Stimulated activated CD8-positive, alpha-beta memory T cell treated with anti-CD3 and anti-CD28 coated beads, Interleukin-7, amount 100 ng/mL, for 1 hour (primary cell): ENCODE measurements at places on chromosomes 11 and 22.

DNA sequence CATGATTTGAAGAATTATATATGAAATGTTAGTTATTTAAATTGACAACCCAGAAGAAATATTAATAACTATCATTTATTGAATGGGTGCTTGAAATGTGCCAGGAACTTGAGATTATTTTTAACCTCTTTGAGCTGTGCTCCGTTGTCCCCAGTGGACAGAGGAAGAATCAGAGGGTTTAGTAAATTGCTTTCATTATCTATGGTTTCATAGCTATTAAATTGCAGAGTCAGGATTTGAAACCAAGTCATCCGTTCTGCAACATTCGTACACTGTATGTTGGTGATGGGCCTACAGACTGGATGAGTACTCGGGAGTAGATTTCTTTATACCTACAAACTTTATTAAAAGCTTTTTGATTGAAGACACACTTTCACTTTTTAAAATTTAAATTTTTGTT is 4.9 kb downstream of the HSD17B12 start:
- DNase-seq = no peak

DNA sequence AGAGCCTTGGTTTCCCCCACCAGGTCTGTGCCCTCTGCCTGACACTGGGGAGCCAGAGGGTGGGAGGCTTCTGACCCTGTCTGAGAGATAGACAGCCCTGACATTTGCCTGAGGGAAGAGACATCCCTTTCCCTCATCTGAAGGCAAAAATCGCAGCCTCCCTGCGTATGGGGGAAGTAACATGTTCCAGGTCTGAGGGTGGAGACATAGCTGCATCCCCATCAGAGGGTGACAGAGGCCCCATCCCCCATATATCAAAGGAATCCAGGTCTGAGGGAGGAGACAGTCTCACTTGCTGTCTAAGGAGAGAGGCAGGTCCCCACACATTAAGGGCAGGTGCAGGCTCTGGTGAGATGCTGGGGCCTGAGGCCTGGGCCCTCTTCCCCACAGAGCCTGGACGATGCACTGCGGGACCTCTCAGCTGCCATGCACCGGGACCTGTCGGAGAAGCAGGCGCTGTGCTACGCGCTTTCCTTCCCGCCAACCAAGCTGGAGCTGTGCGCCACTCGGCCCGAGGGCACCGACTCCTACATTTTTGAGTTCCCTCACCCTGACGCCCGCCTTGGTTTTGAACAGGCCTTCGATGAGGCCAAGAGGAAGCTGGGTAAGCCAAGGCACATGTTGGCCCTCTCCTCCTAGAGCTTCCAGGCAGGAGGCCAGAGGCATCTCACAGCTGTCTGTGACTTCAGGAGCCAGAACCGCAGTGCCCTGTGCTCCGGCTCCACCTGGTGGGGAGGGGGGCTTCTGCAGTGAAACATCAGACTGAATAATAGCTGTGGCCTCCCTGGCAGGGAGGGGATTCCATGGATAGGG is 16.1 kb upstream of the RELT start:
- DNase-seq = no peak

GRCh38 chr11:72446929-72447769 is 12.8 kb upstream of the CLPB start:
- DNase-seq = no peak

GRCh38 chr11:6468712-6469495 is 4.8 kb downstream of the TRIM3 start:
- no peak for DNase-seq

DNA sequence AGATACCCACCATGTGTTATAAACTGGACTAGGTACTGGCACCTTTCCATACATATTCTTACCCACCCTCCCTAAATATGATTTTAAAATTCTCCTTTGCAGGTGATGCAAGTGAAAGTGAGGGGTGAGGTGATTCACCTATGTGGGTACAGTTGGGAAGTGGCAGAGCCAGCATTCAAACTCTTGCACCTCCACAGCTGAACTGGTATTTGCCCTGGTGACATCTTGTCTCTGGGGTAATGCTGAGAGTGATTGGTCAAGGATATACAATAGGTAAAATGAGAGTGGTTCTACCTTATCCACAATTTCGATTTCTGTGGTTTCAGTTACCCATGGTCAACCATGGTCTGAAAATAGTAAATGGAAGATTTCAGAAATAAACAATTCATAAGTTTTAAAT is 288.2 kb downstream of the MIAT start:
- DNase-seq = no peak

GRCh38 chr11:104118105-104118744 is 45.7 kb downstream of the PDGFD start:
- DNase-seq = no peak

- no peak for DNase-seq
These were observed 21.0 kb downstream of the ZNRF3 start for GRCh38 chr22:28904211-28904896.

DNA sequence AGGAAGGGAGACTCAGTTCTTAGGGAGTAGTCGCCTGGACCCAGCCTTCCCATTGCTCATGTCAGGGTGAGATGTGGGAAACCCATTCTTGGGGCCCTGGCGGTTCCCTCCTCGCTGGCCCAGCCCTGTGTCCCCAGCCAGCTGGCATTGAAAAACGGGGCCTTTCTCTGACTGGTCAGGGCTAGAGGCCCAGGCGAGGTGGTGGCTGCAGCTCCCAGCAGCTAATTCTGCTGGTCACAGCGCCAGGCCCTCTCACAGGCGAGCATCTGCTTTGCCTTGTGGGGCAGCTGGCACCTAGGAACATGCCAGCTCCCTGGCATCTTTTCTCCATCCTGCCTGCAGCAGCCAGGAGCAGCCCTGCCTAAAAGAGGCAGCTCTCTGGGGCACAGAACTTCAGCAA is 20.1 kb downstream of the TSPAN18 start:
- DNase-seq = no peak

DNA sequence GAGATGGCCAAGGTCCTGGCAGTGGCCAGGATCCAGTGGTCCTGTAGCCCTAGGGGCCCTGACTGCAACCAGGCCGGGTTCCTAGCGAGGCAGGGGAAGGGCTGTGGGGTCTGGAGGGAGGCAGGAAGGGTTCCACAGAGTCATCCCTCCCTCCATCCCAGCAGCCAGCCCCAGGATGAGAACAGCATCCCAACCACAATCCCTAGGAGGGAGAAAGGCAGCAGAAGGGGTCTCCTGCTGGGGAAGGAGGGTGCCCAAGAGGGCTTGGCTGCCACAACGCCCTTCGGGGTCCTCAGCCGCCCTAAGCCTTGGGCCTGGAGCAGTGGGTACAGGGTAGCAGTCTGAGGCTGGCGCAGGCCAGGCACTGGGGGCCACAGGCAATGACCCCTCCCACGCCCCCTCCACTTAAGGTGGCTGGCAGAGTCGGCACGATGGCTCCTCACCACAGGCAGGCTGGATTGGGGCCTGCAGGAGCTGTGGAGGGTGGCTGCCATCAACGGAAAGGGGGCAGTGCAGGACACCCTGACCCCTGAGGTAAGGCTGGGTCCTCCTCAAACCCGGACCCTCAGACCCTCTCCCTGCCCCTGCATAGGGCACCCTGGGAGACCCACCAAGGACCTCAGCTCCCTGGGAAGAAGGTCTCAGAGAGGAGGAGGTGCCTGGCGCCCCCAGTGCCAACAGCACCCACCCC is 7.2 kb downstream of the SLC22A12 start:
- DNase-seq = no peak

DNA sequence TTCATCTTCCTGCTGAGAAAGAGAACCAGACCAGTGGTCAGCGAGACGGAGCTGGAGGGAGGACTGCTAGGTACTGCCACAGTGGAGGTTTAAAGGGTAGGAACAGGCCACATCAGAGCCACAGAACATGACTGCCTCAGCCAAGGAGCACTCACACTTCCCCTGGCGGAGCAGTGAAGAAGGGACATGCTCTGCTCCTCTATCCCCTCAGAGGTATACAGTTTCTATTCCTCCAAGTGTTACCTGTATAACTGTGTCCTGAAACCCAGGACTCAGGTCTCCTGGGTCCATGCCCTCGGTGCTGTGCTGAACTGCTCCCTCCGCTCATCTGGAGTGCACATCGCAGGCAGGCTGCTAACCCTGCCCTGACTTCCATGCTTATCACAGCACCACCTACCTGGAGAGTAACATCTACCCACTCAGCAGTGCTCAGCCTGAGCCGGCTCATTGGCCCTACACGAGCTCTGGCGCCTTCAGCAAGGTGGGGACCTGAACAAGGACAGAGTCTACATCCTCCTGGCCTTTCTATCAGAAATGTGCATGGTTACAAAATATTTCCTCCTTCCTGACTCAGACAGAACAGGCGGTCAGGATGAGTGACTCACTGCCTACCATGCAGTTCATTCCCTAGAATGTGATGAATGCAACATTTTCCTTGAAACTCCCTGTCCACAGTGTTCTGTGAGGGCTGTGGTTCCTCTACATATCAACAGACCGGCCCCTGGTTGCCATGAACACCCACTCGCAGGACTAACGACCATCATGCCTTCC is 52.9 kb downstream of the C11orf58 start:
- no peak for DNase-seq

DNA sequence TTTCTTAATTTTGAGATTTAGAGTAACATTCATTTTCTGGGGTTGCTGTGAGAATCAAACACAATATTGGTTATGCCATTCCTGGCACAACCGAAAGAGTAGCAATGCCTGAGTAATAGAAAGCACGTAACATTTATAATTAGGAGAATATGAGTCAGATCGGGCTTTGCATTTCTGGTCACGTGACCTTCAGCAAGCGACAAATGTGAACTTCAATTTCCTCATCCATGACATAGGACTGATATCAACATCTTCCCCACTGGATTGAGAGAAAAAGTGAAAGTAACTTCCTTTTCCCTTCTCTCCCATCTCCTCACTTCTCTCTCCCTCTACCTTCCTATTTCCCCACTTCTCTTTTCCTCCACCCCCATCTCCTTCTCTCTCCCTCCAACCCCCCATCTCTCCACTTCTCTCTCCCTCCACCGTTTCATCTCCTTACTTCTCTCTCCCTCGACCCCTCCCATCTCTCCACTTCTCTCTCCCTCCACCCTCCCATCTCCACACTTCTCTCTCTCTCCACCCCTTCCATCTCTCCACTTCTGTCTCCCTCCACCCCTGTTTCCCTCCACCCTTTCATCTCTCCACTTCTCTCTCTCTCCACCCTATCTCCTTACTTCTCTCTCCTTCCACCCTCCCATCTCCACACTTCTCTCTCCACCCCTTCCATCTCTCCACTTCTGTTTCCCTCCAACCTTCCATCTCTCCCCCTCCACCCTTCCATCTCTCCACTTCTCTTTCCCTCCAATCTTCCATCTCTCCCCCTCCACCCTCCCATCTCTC is 33.5 kb upstream of the CAT start:
- DNase-seq = no peak

DNA sequence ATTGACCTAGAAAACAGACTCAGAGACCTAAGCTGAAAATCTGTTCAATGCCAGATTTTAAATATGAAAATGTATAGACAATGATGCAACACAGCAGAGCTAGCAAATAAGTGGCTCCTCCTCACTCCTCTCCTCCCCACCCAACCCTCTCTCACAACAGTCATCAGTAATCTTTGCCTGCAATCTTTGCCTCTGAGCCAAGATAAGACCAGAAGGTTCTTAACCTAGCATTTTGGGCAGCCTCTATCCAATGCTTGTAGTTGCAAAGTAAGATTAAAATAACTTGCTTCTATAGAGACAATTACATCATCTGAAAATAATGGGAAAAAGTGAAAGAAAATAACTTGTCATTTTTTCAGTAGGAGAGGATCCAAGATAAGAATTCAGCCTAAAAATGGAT is 117.3 kb downstream of the PARVA start:
- DNase-seq = no peak

GRCh38 chr22:37623075-37624016 is 14.7 kb downstream of the GGA1 start:
- DNase-seq = peak; percentile 67

DNA sequence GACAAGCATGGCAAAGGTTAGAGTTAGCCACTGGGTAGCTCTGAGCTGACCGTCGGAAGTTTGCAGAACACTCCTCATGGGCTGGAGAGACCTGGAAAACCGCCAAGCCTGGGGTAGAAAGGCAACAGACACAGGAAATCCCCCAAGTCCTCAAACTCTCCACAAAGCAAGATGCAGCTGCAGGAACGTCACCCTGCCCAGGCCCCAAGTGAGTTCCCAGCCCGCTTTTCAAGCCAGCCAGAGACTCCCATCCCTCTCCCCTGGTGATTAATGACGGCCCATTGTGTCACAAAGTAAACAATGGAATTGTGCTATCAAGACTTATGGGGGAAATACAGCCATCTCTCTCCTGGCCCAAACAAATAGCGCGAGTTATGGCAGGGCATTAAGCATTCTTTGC is 633.0 kb downstream of the TBC1D22A start:
- no peak for DNase-seq

- DNase-seq = no peak
These were observed 51.5 kb upstream of the SPATA19 start for GRCh38 chr11:133896642-133897330.

DNA sequence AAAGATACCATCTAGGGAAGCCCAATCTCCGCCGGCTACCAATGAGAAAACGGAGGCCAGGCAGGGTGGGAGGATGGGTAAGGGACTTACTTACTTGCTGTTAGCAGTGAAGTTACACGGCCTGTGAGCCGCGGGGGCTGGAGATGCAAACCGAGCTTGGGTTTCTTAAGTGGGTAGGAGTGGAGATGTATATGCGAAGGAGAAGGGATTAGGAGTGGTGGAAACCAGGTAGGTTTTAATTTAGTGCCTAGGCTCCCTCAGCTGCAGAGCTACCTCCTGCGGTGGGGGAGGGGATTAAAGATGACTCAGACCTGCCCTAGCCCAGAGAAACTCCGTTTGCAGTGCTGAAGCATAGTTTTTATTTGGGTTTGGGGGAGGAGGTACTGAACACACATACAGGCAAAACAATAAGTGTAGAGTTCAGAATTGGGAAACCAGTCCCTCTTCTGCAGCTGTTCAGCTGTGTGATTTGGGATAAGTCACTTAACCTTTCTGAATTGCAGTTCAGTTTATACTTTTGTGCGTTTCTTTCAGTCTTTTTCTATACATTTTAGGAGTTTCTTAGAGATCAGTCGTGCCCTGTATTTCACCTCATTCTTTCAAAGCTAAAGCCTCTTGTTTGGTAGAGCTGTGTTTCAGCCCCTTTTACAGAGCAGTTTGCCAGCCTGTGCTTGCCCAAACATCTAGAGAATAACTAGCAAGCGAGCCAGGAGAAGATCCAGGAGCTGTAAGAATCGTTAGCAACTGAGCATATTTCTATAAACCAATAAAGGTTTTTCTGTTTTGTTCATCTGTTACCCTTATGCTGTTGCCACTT is 596 bp upstream of the TNRC6B start:
- peak; percentile 37 for DNase-seq

- no peak for DNase-seq
These were observed 14.6 kb downstream of the PLXNB2 start for GRCh38 chr22:50292643-50293440.

GRCh38 chr11:60376601-60377000 is 1.7 kb upstream of the MS4A7 start:
- DNase-seq = no peak
